ENCODE measurements at places on chromosomes 7 and 10.

GRCh38 chr10:74925291-74925690 lies 98.9 kb downstream of the KAT6B start:
- DNase-seq = no peak

- peak; percentile 36 for DNase-seq
These were observed 11.9 kb downstream of the ZNF777 start for GRCh38 chr7:149448961-149449360.

DNA sequence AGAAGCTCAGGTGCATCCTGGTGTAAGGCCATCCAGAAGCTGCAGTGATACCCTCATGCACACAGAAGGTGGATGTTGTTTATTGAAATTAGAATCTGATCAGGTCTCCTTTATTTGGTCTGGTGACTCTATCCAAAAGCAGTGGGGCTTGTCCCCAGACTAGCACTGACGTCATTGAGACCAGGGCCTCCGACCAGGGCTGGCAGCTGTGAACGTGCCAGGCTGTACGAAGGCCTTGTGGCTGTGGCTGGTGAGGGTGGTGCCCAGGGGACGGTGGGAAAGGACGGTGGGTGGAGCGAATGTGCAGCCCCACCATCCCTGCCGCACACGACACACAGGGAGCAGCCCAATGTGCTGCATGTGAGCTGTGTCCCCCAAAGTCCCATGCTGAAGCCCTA lies 160.0 kb downstream of the ADARB2 start:
- no peak for DNase-seq

DNA sequence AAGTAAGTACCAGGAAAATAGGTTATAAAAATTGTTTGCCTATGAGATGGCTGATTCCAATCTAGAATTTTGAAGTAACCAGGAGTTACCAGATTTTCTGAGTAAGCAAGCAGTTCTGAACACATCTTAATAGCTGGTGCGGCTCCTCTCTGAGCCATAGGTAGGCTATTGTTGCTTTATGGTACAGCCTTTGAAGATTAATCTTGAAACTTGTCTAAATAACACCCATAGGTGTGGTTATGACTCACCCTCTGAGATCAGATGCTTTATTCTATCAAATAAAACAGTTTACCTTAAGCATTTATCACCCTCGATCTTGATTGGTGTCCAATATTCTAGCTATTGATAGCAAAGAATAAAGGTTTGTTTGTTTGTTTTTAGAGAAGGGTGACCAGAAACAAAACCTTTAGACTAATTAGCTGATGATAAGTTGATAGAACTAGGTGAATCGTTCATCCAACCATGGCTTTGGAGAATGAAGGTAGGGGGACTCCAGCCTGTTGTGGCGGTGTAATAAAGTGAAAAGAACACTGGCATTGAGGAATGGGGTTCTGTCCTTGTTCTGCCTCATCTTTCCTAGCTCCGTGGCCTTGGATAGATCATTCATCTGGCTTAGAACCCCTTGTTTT lies 72.2 kb downstream of the VTI1A start:
- no peak for DNase-seq

- no peak for DNase-seq
These were observed 653.1 kb upstream of the C7orf33 start for GRCh38 chr7:147937428-147937827.

DNA sequence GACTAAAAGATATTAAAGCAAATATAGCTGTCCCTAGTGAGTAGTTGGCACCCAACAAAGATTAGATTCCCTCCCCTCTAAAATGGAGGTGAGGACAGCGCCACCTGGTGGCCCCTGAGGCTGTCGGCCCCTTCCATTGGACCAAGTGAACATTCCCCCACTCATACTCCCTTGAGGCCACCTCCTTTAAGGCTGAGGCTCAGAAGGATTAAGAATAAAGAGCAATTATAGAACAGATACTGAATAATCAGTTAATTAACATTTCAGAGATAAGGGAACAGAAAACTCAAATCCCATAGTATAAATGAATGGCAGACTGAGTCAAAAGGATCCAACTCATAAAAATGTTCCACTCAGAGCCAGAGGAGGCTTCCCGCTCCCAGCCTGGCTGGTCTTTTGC lies 130.4 kb upstream of the GHITM start:
- no peak for DNase-seq

GRCh38 chr10:60967260-60967659 lies 23.3 kb upstream of the RHOBTB1 start:
- DNase-seq = no peak

- no peak for DNase-seq
These were observed 230.3 kb upstream of the PFKP start for GRCh38 chr10:2836921-2837662.

- DNase-seq = no peak
These were observed 13.8 kb upstream of the POT1 start for GRCh38 chr7:124943472-124943871.

Data from type B pancreatic cell (in vitro differentiated cells).